Activated CD4-positive, alpha-beta T cell treated with anti-CD3 and anti-CD28 coated beads, Interleukin-2, amount 50 U/mL, for 24 hours (primary cell): ENCODE measurements at places on chromosomes 5 and 9.

DNA sequence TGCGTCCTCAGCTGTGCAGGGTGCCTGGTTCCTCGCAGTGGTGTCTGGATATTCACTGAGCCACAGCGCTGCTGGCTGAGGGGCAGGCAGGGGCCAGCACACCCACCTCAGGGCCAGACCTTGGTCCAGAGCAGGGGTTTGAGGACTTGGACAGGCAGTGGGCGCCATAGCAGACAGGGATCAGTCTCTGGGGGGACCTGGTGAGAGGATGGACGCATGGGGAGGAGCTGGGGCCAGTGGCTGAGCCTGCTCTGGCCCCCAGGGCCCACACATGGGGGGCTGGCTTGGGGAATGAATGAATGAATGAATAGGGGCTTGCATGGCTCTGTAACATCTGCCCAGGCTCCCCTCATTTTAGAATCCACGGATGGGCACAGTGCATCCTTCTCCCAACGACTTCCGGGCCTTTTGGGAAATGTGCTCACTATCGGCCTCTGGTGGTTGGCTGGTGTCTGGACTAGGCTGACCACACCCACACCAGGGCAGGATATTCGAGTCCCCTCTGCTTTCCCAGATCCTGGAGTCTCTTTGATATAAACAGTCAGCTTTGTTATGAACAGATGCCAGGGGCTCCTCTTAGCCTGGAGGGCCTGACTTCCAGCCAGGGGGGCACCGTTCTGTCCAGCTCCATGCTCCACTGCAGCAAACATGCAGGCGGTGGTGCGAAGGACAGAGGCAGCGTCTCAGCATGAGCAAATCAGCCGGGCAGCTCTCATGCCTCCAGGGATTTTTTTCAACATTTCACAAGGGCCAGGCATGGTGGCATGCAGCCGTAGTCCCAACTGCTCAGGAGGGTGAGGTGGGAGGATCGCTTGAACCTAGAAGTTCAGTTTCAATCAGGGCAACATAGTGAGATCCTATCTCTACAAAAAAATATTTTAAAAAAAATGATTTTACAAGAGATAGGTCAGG is 62.6 kb downstream of the NEK6 start:
- DNase-seq, result no peak

DNA sequence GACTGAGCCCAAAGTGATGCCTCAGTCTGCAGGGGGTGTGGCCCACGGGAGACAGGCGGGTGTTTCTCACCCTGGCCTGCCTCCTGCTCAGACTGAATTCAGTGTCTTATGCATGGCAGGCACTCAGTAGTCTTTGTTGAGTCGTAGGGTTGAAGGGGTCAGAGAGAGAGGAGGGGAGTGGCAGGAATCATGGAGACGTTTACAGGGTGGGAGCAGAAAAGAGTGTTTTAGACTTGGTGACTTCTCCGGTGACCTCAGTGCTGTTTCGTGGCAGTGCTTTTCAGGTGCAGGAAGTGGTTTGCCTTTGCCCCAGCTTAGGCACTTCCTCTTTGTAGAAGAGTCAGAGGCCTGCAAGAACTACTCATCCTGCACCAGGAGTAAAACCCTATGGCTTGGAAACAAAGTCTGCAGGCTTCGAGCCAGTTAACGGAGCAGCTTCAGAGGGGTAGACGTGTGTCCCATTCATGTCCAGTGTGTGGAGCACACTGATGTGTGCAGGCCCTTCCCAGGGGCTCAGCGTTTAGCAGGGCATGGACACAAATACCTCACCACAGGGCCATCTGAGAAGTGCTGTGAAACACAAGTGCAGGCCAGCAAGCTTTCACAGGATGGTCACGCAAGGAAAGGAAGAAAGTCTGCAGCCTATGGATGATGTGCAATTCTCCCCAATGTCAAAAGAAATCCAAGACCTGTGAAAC is 24.5 kb upstream of the SEMA4D start:
- DNase-seq, result no peak

DNA sequence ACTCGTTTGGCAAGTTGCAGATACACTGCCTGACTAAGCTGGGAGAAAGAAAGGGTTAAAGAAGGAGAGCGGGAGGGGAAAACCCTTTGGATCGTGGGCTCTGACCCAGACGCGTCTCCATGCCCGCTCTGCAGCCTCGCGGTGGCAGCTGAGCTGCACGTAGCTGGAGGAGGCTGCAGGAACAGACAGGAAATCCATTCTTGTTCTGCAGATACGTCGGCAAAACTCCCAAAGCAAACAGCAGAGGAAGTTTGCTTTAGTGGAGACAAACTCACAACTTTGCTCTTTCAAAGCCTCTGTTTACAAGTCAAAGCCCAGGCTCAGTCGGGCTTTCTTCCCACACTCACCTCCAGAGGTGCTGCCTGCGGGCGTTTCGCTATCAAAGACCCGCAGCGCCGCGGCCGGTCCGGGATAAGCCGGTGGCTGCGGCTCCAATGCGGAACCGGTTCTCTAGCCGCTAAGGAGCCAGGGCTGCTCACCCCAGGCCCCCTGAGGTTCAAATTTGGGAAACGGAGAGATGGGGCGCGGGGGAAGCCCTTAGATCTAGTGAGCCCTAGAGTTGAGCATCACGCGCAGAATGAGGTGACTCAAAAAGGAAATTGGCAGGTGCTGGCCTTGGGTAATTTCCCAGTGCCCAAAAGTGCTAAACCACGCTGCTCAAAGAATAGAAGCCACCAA is 60.7 kb downstream of the MAT2B start:
- no peak for DNase-seq

GRCh38 chr5:32343058-32343672 is 30.4 kb upstream of the MTMR12 start:
- no peak for DNase-seq

DNA sequence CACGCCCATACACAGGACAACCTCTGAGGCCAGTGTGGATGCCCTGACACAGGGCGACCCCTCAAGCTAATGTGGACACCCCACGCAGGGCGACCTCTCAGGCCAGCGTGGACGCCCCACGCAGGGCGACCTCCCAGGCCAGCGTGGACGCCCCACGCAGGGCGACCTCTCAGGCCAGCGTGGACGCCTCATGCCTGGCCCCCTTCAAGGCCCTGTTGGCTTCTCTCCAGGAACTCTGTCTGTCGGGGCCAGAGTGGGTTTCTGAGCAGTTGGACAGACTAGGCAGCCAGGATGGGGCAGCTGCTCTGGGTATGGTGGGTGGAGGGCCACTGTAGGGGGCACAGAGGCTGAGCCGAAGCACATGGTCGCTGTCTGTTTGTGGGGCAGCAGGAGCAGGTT is 47.4 kb downstream of the LMX1B start:
- no peak for DNase-seq

GRCh38 chr5:65026816-65027548 is 258.3 kb downstream of the CWC27 start:
- DNase-seq, result no peak

GRCh38 chr9:120850315-120850714 is 7.6 kb upstream of the PSMD5 start:
- no peak for DNase-seq

GRCh38 chr9:95718263-95718662 is 157.2 kb upstream of the ERCC6L2 start:
- DNase-seq, result no peak

DNA sequence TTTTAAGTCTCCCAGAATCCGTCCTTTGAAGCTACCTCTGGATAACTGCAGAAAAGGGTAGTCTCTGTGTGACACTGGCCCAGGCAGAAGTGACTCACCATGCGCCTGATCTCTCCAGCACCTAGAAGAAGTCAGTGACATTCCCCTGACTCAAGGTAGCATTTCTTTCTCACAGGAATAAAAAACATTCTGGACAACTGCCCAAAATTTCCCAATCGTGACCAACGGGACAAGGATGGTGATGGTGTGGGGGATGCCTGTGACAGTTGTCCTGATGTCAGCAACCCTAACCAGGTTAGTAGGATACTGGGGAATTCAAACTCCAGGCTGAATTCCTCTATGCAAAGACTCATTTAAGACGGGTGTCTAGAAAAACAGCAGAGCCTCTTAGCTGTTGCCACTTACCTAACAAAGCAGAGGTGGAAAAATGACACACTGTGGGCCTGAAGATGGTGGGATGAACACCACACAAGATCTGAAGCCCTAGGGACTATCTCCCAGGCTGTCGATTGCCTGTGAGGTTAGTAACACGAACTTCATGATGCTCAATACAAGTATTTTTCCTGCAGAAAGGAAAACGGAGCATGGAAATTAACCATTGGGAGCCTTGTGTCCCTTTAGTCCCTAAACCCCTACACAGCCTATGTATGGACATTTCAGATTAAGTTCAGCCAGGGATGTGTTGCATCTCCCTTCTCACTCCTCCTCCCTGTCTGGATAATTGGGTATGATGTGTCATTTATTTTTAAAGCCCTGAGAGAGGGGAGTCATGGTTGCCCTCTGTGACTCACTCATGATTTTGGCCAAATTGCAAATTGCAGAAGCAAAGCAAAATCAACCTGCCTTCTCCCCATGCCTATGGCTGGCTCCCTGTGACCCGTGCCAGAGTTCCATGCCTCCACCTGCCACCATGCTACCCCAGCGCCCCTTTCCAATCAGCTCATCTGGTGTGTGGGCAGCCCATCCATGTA is 37.2 kb downstream of the THBS4 start:
- no peak for DNase-seq

DNA sequence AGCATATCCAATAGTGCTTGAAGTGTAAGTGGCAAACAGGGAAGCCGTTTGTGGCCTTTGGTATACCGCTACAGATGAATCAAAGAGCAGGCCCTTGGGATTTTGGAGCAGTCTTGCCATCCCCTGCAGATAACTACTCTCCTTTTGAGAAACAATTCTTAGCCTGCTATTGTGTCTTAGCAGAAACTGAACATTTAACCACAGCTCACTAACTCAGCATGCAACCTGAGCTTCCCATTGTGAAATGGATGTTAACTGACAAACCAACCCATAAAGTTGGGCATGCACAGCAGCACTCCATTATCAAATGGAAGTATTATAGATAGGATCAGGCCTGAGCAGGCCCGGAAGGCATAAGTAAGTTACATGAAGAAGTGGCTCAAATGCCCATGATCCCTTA is 315.3 kb upstream of the PTGER4 start:
- no peak for DNase-seq

DNA sequence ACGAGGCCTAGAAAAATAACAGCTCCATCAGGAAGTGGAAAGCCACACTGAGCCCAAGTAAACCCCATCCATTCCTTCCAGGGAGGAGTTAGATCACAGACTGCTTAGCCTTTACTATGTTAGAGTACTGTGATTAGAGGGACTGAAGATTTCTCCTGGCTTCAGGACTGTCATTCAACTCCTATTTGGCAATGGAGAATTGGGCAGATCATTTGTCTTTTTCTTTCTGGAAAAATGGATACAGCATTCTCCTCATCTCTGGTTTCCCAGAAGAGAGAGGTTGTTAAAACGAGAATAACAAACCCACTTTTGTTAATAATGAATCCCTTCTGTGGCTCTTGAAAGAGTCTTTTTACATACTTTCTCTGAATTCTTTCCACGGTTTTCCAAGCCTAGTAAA is 150.4 kb downstream of the GABRB2 start:
- DNase-seq, result no peak

- DNase-seq, result no peak
Measured at GRCh38 chr9:70761139-70761670, 346.7 kb upstream of the KLF9 start.

DNA sequence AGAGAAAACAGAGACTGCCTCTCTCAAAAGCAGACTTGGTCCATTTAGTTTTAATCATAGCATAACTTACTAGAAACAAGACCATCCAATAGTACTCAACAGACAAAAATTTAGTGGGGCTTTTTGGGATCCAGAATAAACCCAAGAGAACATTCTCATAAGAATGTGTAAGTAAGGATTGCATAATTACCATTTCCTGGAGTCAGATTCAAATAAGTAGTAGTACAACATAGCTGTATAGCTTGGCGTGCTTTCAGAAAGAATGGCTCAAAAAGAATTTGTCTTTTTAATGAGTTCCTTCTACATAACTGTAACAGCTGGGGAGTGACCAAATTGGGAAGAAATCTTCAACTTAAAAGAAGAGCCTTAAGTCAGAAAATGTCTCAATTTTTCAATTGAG is 145.4 kb downstream of the DENND1A start:
- DNase-seq, result no peak

- no peak for DNase-seq
Measured at GRCh38 chr9:90176901-90177300, 465.7 kb downstream of the DIRAS2 start.

- DNase-seq, result no peak
Measured at GRCh38 chr5:131246504-131246903, 17.3 kb upstream of the CDC42SE2 start.

GRCh38 chr9:106621313-106622163 is 241.4 kb upstream of the ZNF462 start:
- no peak for DNase-seq

- no peak for DNase-seq
Measured at GRCh38 chr9:130472184-130472705, 27.5 kb downstream of the ASS1 start.

GRCh38 chr5:143695941-143696340 is 116.0 kb upstream of the HMHB1 start:
- no peak for DNase-seq

- DNase-seq, result no peak
Measured at GRCh38 chr5:54799645-54800044, 185.7 kb downstream of the ESM1 start.

GRCh38 chr5:126483156-126483555 is 59.9 kb downstream of the GRAMD2B start:
- DNase-seq, result no peak

DNA sequence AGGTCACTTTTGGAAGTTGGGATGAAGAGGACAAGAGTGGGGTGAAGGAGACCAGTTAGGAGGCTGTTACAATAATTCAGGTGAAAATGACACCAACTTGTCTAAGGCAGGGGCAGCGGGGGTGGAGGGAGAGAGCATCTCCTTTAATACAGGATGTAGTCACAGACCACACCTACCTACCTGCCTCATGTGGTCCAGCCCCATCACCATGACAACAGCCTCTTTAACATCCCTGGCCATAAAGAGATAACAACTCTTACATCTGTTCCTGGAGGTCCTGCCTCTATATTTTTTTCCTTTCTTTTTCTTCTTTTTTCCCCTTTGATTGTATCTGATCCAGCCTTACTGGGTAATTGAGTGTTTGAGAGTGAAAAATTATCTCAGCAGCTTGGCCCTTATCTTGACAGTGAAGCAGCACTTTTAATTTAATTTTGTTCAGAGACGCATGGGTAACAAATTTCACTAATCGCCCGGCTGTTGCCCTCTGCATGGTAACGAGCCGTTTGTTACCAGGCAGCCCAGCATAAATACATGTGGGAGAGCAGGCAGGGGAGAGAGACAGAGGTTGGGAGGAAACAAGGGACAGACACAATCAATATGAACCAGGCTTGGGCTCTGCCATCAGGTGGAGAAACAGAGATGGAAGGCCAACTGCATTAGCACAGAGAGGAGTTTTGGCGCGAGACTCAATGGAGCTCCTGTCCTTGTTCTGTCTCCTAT is 338.1 kb downstream of the ASTN2 start:
- DNase-seq, result no peak

- no peak for DNase-seq
Measured at GRCh38 chr5:66616520-66617225, 20.5 kb downstream of the MAST4 start.
